ENCODE measurements at places on chromosomes 13 and 19. TPM values are rescaled to one million over a fixed set of nuclear protein-coding genes. Genes with fewer than 3 reads are reported as not detected.

DNA sequence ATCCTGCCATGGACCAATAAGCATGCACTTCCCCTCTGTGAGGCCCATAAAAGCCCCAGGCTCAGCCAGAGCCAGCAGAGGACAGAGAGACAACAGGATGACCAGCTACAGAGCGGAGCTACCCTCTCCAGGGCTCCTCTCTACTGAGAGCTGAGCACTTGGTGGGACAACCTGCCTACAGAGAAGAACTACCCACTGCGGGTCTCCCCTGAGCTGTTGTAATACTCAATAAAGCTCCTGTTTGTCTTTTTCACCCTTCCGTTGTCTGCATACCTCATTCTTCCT is 7.5 kb upstream of the BAX start:
- DNase-seq = no peak

The PSG1 gene
- total RNA-seq = not detected

GRCh38 chr19:45793876-45794275 is 1.2 kb upstream of the DMWD start:
- no peak for DNase-seq

DNA sequence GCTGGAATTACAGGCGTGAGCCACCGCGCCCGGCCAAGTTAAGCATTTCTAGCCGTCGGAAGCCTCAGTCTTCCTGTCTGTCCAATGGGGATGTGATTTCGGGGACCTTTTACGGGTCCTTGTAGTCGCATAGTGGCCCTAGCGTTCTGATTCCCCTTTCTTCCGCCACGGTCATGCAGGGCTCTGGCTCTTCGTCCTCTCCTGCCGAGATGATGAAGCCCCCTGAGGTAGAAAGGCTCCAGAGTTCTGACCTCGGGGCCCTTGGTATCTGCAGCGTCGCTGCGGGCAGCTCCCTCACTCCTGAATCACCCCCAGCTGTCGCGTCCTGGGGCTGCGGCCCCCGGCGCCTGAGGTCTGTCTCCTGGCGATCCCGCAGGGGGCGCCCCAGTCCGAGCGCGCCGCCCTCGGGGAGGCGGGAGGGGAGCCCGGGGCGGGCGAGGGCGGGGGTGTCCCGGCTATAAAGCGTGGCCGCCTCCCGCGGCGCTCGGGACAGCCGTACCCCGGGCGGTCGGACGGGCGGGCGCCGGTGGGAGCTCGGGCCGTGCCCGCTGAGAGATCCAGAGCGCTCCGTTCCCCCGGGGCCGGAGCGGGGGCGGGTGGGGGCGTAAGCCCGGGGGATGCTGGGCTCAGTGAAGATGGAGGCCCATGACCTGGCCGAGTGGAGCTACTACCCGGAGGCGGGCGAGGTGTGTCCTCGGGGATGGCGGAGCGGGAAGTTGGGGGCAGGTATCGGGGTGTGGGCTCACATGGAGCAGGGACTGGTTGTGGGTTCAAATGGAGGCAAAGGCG is at the start of gene FOXA3:
Gene FOXA3, plus strand, starts transcription at position 487 of the 789 bp plus-strand sequence. Its CDS starts 131 bp downstream, at position 618.
- peak; percentile 83 for DNase-seq

- DNase-seq = peak; percentile 68
These were observed 89.8 kb downstream of the ZNF557 start for GRCh38 chr19:7159105-7159933.

GRCh38 chr13:112643759-112644459 is 45.9 kb upstream of the ATP11A start:
- no peak for DNase-seq
